SW480 (cell line): ENCODE measurements at places on chromosomes 7 and 10.

- DNase-seq: peak; percentile 16
Measured at GRCh38 chr10:22851865-22852239, 76.0 kb upstream of the ARMC3 start.

GRCh38 chr7:68529221-68529620, 1069.1 kb upstream of the AUTS2 start:
- no peak for DNase-seq

- no peak for DNase-seq
Measured at GRCh38 chr7:484356-485101, 35.1 kb downstream of the PDGFA start.

GRCh38 chr7:36440880-36441279, 51.2 kb downstream of the ANLN start:
- peak; percentile 50 for DNase-seq

DNA sequence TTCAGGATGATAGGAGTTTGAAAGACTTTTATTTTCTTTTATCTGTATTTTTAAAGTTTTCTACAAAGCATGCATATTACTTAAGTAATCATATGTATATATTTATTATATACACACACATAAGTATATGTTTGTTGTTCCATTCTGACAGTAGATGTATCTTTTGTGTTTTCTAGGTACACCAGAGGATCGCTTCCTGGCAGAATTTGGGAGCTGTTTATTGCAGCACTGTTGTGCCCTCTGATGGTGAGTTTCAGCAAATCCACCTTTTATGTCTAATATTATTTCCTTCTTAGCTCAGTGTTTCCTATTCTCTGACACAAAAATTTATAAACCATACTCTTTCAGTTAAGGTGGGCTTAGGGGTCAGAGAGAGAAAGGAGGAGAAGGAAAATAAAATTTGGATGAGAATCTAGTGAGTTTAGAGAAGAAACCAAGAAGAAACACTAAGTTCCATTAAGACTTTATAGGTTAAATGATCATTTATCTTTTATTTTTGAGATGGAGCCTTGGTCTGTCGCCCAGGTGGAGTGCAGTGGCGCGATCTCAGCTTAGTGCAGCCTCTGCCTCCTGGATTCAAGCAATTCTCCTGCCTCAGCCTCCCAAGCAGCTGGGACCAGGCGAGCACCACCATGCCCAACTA, 59.2 kb upstream of the OIT3 start:
- DNase-seq: peak; percentile 53

DNA sequence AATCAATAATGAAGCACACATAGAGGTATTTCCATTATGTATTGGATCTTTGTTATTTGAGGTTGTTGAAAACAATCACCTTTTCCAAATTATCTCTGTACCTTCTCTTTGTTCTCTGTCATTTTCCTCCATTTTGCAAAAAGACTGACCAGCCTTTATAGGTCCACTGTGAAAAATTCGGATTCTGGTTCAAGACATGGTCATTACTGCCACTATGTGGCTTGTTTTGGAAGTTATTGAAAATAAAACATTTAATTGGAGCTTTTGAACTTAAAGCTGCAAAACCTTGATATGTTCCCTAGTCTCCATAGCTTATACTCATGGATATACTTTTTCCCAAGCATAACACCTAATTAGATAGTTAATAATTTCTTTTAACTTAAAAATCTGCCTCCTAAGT, 1094.4 kb downstream of the NRG3 start:
- peak; percentile 14 for DNase-seq

- DNase-seq: no peak
Measured at GRCh38 chr10:102434394-102435132, 2.2 kb upstream of the CUEDC2 start.

DNA sequence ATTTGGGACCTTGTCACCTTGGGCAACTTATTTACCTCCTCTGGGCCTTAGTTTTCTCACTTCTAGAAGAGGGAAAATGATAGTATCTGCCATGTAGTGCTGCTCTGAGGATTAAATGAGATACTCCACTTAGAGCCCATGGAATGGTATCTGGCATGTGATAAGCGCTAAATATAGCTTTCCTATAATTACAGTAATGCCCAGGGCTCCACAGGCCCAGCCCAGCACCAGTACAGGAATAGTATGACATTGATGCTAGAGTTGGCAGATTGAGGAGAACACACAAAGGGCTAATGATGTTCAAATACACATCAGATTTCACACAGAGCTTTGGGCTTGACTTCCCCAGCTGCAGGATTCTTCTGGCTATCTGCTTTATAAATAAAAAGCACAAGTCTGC, 34.9 kb downstream of the FAS start:
- no peak for DNase-seq

DNA sequence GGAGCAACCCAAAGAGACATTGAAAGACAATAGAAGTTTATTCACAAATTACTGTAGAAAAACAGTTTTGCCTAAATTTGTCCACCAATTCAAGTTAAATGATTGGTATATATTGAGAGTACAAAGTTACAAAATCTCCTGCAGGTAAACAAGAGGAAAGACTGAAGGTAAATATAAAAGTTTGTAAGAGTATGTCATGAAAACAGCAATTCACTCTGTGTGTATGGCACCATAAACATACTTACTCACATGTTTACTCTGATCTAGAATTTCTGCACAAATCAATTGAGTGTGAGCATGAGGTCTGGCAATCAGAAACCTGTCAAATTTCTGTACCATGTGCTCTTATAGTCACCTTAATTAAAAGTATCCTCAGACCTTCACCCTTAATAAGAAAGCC, 800.9 kb upstream of the MBL2 start:
- DNase-seq: no peak

DNA sequence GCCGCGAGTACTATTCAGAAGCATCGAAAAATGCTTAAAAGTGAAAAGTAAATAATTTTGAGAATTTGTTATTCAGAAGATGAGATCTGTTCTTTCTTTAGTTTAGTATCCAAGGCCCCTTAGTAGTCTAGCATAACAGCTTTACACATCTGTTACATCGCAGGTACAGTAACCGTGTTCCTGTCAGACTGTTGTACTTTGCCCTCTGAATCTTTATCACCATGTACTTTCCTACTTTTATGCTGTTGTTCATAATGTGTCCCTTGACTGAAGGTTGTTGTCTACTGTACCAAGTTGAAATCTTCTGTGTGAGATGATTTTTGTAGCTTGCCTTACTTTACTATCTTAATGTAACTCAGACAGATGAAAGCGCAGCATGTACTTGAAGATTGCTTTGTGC, 38.3 kb downstream of the WAC start:
- DNase-seq: no peak

- DNase-seq: no peak
Measured at GRCh38 chr10:54478601-54479000, 322.4 kb downstream of the PCDH15 start.

DNA sequence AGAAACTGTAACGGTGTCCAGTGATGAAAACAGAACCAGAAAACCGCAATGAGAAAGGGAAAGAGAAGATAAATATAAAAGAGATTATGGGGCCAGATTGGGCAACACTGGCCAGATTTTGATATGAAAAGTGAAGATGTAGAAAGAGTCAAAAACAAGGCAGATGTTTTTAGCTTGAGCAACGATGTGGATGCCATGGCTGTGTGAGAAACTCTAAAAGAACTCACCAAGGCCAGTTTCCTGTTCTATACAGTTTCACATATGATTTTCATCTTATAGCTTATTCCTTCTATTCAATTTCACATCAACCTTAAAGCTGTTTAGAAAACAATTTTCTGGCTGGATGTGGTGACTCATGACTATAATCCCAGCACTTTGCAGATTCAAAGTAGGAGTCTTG, 36.3 kb downstream of the CSTF2T start:
- DNase-seq: no peak
